Activated naive CD4-positive, alpha-beta T cell treated with anti-CD3 and anti-CD28 coated beads, Interleukin-2, amount 50 U/mL, for 72 hours (primary cell): ENCODE measurements at places on chromosomes 1 and 21.

- DNase-seq: no peak
Observed at GRCh38 chr1:157691285-157691920, 9.2 kb downstream of the FCRL3 start.

GRCh38 chr1:153404768-153405167 lies 11.6 kb upstream of the S100A7A start:
- DNase-seq: peak; percentile 74

DNA sequence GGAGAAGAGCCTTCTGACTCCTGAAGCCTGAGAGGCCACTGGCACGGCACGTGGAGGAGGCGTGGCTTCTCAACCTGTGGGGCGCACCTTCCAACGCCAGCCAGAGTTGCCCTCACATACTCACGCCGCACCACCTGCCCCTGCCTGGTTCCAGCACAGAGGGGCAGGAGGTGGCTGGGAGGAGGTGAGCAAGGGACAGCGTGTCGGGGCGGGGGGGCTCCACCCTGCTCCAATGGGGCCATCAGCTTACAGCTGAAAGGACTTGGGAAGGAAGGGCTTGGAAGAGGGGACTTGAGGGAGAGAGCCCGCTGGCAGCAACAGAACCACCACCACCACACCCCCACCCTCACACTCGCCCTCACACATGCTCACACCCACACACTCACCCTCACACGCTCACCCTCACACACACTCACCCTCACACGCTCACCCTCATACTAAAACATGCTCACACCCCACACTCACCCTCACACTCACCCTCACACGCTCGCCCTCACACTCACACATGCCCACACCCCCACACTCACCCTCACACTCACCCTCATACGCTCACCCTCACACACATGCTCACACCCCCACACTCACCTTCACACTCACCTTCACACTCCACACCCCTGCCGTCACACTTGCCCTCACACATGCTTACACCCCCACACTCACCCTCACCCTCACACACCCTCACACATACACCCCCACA lies 41.6 kb upstream of the EDN2 start:
- no peak for DNase-seq

- DNase-seq: no peak
Observed at GRCh38 chr1:156165083-156165482, 11.7 kb downstream of the SEMA4A start.

DNA sequence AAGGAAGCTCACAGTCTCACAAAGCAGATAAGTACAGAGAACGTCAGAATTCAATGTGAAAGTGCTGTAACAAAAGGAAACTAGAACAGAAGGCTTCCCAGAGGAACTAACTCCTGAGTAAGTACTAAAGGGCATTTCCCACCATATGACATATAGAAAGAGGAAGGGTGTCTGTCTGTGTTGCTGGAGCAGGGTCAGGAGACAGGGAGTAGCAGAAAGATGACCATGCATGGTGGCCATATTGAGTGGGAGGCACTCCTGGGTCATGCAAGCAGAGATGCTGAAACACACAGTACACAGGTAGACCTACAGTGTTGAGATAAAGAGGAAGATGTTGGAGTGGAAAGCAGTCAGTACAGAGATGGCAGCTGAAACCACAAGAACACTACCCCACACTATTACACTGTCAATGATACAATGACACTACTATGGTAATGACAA lies 47.3 kb downstream of the SLC25A24 start:
- DNase-seq: no peak
